Thyroid gland (tissue), 4 donors: ENCODE measurements at places on chromosomes 12 and 14. TPM values are rescaled to one million over a fixed set of nuclear protein-coding genes. Genes with fewer than 3 reads are reported as not detected.
A peak's percentile ranks its signal among the peaks of the same experiment; 100 is the strongest.

DNA sequence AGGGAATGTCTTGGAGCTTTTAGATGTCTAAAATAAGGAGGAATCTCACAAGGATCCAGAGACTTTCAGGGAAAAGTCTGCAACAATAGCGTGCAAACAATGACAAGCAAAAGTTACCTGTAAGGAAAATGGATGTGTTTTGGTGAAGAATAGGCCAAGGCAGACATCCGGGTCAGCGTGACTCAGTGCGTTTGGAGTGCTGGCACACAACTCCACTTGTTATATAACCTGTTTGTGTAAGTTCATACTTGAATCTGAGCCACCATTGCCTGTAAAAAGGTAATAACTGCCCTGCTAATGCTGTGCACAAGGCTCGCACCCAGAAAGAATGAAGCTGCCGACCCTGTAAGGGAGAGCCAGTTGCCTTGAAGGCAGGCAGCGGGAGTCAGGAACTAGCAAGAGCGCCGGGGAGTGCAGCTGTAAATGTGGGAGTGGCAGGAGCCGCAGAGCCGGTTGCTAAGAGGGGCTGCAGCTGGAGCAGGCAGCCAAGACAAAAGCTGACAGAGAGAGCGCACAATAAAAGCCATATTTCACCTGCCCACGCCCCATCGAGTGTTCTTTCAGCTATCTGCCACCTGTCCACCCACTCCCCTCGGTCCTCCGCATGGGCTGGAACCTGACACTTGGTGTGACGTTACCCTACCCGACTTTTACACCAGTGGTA is 638.5 kb upstream of the MIS18BP1 start:
- H3K4me1 ChIP-seq = peaks cover 4% of the 10 kb centered on the region
- peak overlapping the region; percentile 20 for H3K27ac ChIP-seq
- H3K36me3 ChIP-seq = no peaks in the 10 kb centered on the region
- H3K4me3 ChIP-seq = no peak overlapping the region

Gene GSC
- total RNA-seq = 11.0 TPM

Gene AQP2
- not detected for total RNA-seq

Gene SDR39U1
- 55.5 TPM for total RNA-seq

DNA sequence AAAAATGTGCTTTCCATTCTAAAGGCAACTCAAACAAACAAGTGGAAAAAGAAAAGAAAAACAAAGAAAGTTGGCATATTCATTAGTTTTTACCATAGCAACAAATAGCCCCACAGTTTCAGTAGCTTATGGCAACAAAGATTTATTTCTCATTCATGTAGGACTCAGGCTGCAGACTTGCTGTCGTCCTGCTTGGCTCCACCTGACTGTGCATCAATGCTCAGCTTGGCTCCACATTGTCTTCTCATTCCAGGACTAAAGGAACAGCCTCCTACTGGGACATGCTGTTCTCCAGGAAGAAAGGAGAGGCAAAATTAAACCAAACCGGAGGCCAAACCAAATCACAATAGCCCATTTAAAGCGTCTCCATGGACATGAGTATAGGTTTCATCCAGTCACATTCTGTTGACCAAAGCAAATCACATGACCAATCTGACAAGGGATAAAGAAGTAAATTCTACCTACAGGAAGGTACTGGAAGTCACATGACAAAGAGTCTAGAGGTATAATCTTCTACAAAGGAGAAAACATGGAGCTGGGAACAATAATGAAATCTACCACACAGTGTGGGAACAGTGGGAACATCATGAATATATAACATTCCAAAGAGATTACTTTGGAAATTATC is 222.5 kb downstream of the PIK3C2G start:
- H3K4me3 ChIP-seq = no peak overlapping the region
- no peaks in the 10 kb centered on the region for H3K4me1 ChIP-seq
- peak; percentile 37 for DNase-seq
- no peaks in the 10 kb centered on the region for H3K27me3 ChIP-seq
- H3K36me3 ChIP-seq = no peaks in the 10 kb centered on the region
